ENCODE measurements at places on chromosomes 7 and 10.

DNA sequence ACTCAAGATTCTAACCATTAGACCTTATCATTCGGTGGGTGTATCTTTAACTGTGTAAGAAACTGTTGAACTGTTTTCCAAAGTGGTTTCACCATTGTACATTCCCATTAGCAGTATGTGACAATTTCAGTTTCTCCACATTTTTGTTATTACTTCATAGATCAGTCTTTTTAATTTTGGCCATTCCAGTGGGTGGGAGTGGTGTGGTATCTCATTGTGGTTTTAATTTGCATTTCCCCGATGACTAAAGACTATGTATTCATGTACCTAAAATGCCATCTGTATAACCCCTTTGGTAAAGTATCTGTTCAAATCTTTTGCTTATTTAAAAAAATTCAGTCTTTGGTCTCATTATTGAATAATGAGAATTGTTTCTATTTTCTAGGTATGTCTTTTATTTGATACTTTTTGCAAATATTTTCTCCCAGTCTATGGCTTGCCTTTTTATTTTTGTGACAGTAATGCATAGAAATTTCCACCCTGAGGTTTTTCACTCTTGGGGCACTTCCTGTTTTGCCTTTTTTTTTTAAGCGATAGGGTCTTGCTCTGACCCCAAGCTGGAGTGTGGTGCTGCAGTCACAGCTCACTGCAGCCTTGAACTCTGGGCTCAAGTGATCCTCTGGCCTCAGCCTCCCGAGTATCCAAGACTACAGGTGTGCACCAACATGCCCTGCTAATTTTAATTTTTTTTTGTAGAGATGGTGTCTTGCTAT is 141.1 kb upstream of the ITGB1 start:
- no peak for DNase-seq

GRCh38 chr10:92655426-92655825 is 34.3 kb upstream of the HHEX start:
- DNase-seq, result no peak

DNA sequence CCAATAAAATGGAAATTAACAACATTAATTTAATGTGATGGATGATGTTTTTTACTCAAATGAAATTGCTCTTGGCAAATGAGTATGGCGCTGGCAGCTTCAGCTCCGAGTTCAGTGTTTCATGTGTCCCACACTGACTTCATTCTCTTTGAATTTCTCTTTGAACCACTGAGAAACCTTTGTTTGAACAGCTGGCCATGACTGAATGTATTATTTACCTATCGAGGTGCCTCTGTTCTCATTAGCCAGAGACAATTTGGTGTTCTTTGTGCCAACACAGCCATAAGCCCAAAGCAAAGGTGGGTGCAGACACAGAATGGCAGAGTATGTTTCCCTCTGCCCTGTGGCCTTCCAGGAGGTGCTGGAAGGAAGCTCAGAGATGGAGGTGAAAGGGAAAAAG is 42.1 kb downstream of the TMEM178B start:
- DNase-seq, result no peak

DNA sequence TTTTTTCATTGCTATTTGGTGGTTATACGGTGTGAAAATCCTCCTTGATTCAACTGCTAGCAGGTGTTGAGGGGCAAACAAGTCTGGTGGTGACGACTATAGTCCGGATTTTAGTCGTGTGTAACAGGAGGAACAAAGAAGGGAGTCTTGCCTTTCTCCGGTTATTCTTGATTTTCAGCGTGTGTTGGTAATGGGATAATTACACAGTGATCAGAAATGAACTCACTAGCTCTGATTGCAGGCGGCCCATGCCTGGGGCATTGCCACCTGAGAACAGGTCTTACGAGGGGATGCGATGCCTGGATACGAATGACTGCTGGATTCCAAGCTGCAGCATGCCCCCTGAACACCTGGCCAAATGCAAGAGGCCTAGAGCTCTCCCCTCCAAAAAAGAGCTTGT is 72.8 kb downstream of the CAMK1D start:
- DNase-seq, result no peak

DNA sequence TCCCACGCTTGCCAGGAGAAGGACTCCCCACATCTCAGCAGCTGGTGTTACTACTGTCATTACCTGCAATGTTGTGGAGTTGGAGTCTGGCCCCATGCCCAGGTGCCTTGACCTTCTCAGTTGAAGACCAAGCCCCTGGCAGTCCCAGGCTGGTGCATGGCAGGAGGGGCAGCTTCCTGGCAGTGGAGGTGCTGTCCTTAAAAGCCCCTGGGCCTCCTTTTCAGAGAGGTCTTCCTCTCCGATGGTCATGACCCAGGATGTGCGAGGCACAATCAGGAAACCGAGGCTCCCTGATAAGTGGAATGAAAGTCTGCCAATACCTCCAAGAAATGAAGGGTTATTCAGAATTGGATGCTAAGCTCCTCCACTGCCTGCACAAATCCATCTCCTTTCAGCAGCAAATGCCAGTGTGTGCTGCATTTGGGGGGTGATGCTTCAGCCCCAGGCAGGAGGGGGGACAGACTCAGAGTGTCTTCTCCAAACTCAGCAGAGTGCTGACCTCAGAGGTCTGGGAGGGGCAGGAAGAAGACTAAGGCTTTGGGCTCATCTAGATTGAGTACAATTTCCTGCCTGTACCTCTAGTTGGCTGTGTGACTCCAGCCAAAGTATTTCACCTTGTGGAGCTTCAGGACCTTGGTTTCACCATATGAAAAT is 97.0 kb upstream of the DDC start:
- DNase-seq, result no peak

GRCh38 chr7:33273356-33273755 is 144.0 kb downstream of the BBS9 start:
- no peak for DNase-seq

DNA sequence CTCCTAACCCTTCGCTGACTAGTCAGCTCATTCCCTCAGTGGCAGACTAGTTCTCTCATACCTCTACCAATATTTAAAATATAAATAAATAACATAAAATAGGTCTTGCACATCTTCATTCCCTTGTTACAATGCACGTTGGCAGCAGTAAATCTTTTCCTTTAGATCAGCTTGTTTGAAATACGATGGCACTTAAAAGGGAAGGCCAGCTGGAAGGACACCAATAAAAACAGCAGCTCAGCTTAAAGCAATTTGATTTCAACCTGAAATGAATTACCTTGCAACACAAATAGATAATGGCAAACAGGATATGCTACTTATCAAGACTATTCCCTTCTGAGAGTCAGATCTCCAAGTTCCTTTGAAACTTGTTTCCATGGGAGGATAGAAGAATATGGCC is 321.8 kb downstream of the GFRA1 start:
- DNase-seq, result no peak

GRCh38 chr7:7687800-7688199 is 30.6 kb downstream of the RPA3 start:
- no peak for DNase-seq

DNA sequence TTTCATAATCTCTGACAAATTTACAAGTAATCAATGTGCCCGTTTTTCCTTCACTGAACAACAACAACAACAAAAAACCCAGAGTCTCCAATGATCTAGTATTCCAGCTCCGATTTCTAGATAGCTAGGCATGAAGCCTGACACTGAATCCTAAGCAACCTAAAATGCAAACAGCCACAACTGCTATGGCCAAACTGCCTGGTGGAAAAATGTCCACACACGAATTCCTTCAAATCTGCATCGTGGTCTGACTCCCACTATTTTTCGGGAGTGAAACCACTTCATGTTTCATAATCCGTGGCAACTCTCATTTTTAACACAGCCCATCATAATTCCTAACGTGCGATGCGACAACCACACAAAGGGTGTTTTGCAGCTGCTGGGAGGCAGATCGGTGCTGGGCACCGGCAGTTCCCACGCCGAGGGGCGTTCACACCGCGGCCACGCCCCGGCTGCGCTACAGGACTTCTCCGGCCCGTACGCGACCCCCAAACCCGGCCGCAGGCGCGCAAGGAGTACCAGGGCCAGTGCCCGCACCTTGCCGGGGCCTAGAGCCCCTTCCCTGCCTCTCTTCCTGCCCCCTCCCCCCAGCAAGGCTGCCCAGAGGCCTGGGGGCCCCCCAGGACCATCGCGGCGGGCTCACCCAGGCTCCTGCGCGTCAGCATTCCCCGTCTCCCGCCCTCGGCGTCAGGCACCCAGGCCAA is 814 bp downstream of the RUFY2 start:
- DNase-seq, result no peak

DNA sequence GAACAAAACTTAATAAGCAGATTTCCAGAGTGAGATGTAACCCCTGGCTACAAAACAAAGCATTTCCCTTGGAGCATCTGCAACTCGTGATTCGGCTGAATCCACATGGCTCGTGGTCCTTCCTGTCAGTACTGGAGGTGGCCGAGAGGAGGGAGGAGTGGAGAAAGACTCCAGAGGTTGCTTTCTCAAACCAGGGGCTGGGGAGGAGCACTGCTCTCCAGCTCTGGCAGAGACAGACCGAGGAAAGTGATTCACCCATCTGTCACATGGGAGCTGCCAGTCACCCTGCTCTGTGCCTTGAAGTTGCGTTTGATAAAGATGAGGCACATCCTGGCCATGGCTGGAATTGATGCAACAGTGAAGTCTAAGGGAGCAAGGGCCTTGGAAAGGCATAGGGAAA is 72.7 kb downstream of the COL13A1 start:
- no peak for DNase-seq

GRCh38 chr10:31528831-31529230 is 209.8 kb downstream of the ZEB1 start:
- no peak for DNase-seq

DNA sequence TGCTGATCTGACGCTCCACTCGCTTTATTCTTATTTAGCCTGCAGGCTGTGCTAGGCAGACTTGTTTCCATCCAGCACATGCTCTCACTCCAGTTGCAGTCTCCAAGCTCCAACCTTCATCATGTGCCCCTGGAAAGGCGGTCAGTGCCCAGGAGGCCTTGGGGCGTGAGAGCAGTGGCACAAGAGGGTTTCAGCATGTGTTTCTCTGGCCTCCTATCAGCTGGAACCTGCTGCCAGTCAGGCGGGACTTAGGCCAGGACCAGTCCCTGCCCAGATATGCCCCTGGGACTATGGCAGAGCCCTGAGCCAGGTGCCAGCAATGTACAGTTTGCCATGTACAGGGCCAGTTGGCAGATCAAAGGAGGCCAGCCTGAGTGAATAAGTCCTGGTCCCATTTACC is 330.2 kb upstream of the FZD1 start:
- DNase-seq, result no peak

DNA sequence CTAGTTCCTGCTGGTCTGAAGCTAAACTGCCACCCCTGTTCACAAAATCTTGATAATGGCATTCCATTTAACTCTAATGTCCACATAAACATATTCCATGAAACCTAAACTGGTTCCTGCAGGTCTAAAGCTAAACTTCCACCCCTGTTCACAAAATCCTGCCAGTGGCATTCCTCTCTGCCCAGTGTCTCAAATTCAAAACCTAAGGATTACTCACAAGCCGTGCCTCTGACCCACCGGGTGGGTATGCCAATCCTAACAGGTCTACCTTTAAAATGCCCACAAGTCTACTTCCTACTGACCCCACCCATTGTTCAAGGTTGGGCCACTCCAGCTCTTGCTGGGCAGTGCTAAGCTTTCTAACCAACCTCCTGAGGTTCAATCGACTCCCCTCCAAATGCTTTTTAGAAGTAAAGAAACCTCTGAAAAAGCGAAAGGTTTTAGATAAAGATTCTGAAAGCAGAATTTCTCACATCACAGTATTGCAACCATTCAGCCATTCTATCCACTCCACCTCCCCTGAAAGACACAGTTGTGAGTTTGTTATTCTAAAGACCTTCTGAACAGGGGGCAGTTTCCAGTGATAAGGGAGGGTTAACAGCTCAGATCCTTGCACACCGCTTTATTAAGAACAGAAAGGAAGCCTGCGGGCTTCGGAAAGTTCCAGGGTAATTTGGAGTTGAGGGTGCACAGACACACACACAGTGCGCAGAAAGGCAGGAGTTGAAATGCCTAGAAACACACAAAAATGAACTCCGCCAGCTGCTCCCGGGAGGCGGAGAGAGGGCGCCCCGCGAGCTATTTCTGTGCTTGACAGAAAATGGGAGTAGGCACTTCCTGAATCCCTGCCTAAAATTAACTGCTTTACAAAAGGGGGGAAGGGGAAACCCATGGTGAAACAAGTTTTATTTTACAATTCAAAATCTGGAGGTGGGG is 87.7 kb downstream of the TNS3 start:
- DNase-seq, result no peak

GRCh38 chr7:1359051-1359400 is 100.2 kb downstream of the MICALL2 start:
- DNase-seq, result no peak

- no peak for DNase-seq
Observed at GRCh38 chr7:158316466-158317031, 271.1 kb downstream of the PTPRN2 start.

GRCh38 chr10:90269699-90270098 is 568.3 kb downstream of the KIF20B start:
- DNase-seq, result no peak

- no peak for DNase-seq
Observed at GRCh38 chr7:17588730-17589129, 290.3 kb downstream of the AHR start.

GRCh38 chr7:121313220-121313792 is 15.5 kb upstream of the WNT16 start:
- DNase-seq, result no peak

DNA sequence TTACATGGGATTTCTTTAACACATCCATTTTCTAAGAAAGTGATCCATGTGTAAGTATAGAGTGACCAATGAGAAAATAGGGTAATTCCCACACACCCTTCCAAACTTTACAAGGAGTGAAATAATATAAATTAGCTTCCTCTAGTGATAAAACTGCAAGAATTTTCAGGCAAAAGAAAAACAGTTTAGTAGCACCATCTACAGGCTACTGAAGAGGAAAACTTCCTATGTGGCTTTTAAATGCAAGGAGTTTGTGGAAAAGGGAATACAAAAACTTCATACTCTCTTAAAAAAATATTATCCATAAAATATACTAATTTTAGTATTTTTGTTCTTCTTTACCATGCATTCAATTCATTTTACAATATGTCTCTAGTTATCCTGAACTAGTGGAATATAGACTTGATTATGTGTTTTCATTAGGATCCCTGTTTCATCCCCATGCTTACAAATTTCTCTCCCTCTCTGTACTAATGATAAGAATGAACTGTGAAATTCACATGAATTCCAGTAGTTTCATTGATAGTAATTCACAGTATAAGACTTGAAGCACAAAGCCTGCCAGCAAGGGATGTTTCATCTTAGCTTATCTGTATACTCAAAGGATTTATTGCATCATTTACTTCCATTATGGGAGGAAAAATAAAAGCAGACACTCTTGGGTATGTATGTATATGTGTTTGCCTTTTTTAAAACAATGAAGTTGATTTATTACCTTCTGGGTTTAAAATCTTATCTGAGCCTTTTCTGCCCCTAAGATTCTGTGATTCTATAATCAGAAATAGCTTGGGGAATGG is 442.9 kb downstream of the AUTS2 start:
- no peak for DNase-seq

GRCh38 chr10:58178811-58179210 is 88.9 kb downstream of the IPMK start:
- DNase-seq, result no peak

- no peak for DNase-seq
Observed at GRCh38 chr7:42186151-42186550, 50.9 kb downstream of the GLI3 start.
